ENCODE measurements at places on chromosomes 7 and 10.

- DNase-seq = no peak
Measured at GRCh38 chr7:77354484-77354883, 61.7 kb downstream of the GSAP start.

DNA sequence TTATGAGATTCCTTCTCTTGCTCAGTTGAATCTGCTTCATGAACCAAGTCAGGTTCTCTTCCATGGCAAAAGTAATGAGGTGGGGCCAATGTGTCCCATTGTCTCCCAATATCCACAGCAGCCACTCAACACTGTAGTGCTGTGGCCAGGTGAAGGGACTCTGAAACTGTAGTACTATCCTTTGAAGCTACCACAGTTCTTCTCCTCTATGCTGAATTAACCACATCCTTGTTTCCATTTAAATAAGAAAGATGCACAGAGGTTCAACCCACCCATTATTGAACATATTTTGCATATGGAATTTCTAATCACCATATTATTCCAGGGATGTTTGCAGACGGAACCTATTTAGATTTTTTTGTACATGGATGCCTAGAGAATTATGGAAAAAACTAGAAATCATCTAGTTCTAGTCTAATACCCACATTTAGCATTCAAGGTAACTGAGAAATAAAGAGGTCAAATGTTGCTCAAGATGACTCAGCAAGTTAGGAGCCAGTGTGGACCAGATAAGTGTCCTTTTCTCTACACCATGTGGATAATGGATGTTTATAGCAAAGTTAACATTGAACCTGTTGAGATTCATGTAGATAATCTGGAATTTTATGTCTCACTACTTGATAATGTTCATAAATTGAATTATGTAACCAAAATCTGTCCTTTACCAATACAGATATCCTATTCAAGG lies 64.5 kb downstream of the LRRTM3 start:
- DNase-seq = no peak

- no peak for DNase-seq
Measured at GRCh38 chr10:126245501-126245900, 142.8 kb downstream of the ADAM12 start.

DNA sequence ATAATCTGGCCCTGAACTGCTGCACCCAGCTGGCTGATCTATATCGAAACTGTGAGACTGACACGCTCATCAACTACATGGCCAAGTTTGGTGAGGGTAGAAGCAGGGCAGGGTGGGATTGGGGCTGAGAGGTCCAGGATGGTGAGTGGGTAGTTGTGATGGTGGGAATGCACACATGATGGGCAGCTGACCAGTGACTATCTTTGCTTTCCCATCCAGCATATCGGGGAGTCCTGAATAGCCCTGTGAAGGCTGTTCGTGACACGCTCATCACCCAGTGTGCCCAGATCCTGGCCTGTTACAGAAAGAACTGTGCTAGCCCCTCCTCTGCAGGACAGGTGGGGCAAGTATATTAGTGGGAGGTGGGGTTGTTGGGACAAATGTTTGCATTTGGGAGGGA lies 12.5 kb upstream of the CHCHD1 start:
- no peak for DNase-seq

- no peak for DNase-seq
Measured at GRCh38 chr10:113524539-113525490, 28.0 kb upstream of the HABP2 start.

- peak; percentile 53 for DNase-seq
Measured at GRCh38 chr10:22911889-22912762, 15.7 kb upstream of the ARMC3 start.

- no peak for DNase-seq
Measured at GRCh38 chr7:21064698-21065648, 278.3 kb upstream of the SP8 start.

- peak; percentile 22 for DNase-seq
Measured at GRCh38 chr7:2272031-2272430, 30.0 kb downstream of the NUDT1 start.

GRCh38 chr10:36725581-36726520 lies 399.5 kb upstream of the ANKRD30A start:
- peak; percentile 51 for DNase-seq

- DNase-seq = no peak
Measured at GRCh38 chr7:142563470-142563869, 185.8 kb upstream of the PRSS1 start.

GRCh38 chr10:80163741-80164341 lies 31.3 kb downstream of the PLAC9 start:
- no peak for DNase-seq

DNA sequence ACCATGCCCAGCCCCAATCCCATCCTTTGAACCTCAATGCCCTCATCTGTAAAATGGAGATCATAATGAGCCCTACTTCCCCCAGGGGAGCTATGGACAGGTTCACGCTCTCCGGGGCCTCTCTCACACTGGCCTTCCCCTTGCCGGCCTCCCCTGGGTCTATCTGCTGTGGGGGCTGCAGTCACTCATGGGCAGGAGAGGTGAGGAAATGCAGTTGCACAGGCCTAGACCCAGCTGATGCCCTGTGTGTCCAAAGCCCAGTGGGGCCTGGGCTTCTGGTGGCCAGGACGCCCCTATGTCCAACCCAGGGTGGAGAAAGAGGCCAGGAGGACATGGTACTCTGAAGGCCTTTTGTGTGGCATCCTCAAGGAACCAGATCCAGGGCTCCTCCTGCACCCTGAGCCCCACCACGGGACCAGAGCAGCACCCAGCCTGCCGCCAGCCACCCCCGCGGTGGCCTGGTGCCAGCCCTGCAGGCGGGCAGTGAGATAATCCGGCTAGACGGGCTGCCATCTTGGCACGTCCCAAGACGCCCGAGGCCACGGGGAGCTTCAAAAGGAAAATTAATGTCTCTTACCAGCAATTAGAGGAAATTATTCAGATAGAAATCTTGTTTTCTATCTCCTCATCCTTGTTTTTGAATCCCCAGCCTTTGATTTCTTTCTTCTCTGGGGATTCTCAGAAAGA lies 39.0 kb downstream of the MYL10 start:
- peak; percentile 62 for DNase-seq

GRCh38 chr10:93222211-93222754 lies 148.6 kb downstream of the CYP26A1 start:
- no peak for DNase-seq

DNA sequence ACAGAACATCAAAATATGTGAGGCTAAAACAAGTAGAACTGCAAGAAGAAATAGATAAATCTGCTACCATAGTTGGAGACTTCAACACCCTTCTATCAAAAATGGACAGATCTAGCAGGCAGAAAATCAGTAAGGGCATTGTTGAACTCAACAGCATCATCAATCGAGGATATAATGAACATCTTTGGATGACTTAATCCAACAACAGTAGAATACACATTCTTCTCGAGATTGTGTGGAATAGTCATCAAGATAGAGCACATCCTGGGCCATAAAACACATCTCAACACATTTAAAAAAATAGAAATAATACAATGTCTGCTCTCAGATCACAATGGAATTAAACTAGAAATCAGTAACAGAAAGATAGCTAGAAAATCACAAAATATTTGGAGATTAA lies 9.9 kb downstream of the IGFBP1 start:
- DNase-seq = no peak

GRCh38 chr10:127228195-127228787 lies 31.9 kb upstream of the INSYN2A start:
- no peak for DNase-seq

GRCh38 chr10:34006471-34006870 lies 672.0 kb upstream of the NRP1 start:
- no peak for DNase-seq

DNA sequence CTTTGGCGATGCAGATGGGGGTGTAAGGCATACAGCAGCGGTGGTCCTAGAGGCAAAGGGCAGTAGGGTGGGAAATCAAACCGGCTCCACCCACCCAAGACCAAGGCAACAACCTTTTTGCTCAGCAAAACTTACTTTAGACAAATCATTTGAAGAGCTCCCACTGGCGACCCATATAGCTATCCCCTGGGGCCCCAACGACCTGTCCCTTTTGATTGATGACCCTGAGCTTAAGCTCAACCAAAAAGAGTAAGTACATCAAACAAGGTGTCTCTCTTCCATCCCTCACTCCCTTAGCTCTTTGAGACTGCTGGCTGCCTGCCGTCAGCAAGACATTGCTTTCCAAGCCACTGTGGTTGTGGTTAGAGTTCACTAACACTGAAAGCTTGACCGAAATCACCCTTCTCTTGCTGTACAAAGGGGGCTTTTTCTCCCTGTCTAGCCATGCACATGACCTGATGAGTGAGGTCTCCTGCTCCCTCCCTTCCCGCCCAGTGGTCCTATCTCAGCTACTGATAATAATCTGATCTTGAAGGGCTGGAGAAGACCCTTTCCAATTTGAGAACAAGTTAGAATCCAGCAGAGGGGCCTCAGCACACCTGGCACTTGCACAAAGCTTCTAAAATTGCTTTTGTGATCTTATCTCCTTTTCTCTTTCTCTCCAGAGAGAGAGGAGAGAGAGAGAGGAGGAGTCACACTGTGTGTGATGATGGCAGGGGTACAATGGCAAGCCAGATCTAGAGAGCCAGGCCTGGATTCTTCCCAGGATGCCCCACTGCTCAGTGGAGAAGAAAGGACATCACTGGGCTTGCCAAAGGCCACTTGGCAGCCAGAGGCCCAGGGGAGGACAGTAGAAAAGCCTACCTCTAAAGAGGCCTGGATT lies 42.2 kb downstream of the XPNPEP1 start:
- DNase-seq = no peak

GRCh38 chr10:113239566-113240350 lies 289.7 kb downstream of the TCF7L2 start:
- no peak for DNase-seq

DNA sequence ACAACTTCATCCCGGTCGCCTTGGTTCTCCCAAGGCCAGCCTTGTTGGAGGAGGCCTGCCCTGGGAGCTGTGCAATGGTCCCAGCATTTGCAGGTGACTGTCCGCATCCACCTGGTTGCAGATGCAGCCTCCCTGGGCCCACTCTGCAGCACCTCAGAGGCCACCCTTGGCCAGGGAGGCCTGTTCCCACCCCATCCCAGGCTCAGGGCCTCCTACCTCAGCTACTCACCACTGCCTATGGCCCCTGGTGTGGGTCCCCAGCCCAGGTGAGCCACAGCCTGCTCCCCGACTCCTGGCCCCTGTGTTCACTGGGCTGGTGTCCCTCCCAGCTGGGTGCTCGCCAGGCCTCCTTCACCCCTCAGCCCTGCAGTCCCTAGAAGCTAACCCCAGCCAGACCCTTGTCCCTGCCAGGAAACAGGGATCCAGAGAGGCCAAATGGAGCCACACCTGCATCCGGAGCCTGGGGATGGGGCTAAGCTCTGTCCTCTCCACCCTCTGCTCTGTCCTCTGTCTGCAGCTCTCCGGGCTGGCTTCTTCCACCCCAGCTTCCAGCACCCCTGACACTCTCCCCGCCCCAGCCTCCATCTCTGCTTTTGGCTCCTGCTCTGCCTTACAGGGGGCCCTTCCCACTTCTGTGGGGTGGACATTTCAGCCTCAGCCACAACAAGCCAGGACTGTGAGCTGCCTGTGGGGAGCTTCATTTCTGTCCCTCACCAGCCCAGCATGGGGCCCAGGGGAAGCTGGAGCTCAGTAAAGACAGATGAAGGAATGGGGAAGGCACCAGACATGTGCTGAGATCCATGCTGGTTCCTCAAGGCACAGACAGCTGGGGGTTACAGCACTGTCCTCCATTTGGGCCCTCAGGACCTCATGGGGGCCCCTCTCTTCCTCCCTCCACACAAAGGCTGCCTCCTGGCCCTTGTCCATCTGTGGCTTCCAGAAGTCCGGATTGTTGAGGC lies 35.6 kb upstream of the ANTXRL start:
- DNase-seq = no peak

- no peak for DNase-seq
Measured at GRCh38 chr7:3960050-3960763, 659.2 kb downstream of the SDK1 start.

GRCh38 chr7:91427051-91427450 lies 162.8 kb downstream of the FZD1 start:
- DNase-seq = no peak

- no peak for DNase-seq
Measured at GRCh38 chr10:122307669-122308416, 36.7 kb downstream of the BTBD16 start.

- no peak for DNase-seq
Measured at GRCh38 chr10:130934293-130935127, 377.0 kb downstream of the TCERG1L start.

- peak; percentile 57 for DNase-seq
Measured at GRCh38 chr7:152336754-152337368, 98.9 kb downstream of the KMT2C start.

DNA sequence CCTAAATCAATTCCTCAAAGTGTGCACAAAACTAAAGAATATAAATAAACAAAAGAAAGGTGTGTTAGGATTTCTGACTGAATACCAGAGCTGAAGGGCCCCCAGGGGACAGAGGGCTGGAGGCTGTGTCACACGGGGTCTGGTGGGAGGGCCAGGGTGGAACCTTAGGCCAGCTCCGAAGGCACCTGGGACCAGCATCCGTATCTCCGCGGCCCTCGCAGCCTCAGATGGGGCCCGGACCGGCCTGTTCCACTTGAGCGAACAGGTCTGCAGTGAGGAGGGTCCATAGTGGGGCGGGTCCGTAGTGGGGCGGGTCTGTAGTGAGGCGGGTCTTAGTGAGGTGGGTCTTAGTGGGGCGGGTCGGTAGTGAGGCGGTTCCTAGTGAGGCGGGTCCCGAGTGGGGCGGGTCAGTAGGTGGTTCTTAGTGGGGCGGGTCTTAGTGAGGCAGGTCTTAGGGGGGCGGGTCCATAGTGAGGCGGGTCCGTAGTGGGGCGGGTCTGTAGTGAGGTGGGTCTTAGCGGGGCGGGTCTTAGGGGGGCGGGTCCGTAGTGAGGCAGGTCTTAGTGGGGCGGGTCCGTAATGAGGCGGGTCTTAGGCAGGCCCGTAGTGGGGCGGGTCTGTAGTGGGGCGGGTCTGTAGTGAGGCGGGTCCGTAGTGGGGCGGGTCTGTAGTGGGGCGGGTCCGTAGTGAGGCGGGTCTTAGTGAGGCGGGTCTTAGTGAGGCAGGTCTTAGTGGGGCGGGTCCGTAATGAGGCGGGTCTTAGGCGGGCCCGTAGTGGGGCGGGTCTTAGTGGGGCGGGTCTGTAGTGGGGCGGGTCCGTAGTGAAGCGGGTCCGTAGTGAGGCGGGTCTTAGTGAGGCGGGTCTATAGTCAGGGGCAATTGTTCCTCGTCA lies 15.1 kb downstream of the GPR146 start:
- DNase-seq = peak; percentile 85

GRCh38 chr10:120970595-120971529 lies 119.7 kb downstream of the WDR11 start:
- no peak for DNase-seq

GRCh38 chr10:90805206-90805605 lies 52.6 kb downstream of the HTR7 start:
- no peak for DNase-seq

DNA sequence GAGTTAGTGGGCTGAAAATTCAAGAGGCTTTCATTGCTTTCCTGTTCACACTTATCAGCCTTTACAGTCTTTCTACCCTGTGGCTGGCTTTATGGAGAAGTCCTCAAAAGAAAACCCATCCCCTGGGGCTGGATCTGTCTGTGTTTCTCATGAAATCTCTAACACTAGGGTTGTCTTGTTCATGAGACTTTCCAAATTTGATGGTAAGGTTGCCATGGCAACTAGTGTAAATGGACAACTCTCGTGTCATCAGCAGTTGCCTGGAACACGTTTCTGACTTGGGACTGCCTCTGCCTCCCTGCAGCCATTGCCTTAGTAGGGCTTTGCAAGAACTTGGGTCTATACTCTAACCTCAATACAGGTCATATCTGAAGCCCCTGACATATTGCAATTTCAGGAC lies 35.8 kb upstream of the PLPP4 start:
- DNase-seq = no peak
